ENCODE measurements at places on chromosomes 16 and 17. TPM values are rescaled to one million over a fixed set of nuclear protein-coding genes. Genes with fewer than 3 reads are reported as not detected.

Gene SPNS3
- total RNA-seq = 6.5 TPM

Gene CTRB1
- not detected for total RNA-seq

Gene DPEP1
- total RNA-seq = not detected

Gene WSCD1
- total RNA-seq = not detected

Gene PRCD
- total RNA-seq = not detected

Gene IKZF3
- total RNA-seq = 33.1 TPM

Gene CBFA2T3
- not detected for total RNA-seq

Gene ASPA
- total RNA-seq = not detected

Gene EVI2B
- total RNA-seq = 102 TPM

Gene C16orf89
- total RNA-seq = not detected

Gene ZNF48
- total RNA-seq = 13.7 TPM

Measured in activated CD4-positive, alpha-beta T cell treated with anti-CD3 and anti-CD28 coated beads, Interleukin-2, amount 10 ng/mL, durations not matched to agents 7 days and 5 days (primary cell).